ENCODE measurements at places on chromosomes 16 and 17.

- DNase-seq, result no peak
These were observed 19.0 kb downstream of the MAP2K3 start for GRCh38 chr17:21303441-21304065.

DNA sequence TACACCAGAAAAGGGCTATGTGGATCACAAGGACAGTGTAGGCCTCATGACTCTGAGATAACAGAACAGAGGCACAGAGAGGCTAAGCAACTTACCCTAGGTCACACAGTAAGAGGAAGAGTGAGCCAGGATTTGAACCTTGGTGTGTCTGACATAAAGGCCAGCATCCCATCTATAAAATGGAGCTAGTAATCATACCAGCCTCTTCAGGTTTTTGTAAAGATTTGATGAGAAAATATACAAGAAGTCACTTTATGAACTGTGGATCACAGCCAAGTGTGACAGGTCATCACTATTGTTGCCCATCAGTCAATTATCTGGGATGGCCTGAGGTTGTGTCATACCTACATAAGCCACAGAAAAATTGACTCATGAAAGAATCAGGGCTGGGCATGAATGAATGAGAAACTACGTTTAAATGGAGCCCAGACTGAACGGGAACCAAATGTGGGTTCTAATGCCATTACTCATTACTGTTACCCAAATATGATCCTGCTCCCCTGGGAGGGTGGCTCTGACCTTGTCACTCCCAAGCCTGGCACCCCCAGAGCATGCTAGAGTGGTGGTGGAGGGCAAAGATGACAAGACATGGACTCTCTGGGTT is 21.0 kb downstream of the FBXO39 start:
- DNase-seq, result peak; percentile 5

DNA sequence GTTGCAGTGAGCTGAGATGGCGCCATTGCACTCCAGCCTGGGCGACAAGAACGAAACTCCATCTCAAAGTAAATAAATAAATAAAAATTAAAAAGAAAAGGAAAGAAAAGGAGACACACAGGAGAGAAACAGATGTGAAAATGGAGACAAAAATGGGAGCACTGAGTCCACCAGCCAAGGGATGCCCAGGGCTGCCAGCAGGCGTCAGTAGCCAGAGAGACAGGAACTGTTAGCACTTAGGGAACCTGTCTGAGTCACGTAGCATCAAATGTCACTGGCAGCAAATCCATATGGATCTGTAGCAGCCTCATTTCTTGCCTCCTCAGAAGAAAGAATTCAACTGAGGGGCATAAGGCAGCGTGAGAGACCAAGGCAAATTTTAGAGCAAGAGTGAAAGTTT is 79.7 kb downstream of the CYLD start:
- DNase-seq, result no peak

DNA sequence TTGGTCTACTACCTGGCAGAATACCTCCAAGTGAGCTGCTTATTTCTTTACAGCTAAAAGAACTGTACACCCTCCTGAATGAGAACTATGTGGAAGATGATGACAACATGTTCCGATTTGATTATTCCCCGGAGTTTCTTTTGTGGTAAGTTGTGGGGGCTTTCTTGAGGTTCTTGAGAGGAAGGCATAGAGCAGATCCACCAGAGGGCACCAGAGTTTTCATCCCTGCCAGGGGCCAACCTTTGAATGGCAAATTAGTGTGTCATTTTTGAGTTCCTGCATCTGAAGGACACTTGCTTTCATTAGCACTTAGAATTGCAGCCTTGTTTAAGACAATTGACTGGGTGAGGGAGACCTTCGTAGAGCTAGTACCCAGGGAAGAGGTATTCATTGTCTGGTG is 35.0 kb downstream of the NMT1 start:
- DNase-seq, result no peak

GRCh38 chr16:9136596-9136995 is 45.2 kb downstream of the HAPSTR1 start:
- no peak for DNase-seq

DNA sequence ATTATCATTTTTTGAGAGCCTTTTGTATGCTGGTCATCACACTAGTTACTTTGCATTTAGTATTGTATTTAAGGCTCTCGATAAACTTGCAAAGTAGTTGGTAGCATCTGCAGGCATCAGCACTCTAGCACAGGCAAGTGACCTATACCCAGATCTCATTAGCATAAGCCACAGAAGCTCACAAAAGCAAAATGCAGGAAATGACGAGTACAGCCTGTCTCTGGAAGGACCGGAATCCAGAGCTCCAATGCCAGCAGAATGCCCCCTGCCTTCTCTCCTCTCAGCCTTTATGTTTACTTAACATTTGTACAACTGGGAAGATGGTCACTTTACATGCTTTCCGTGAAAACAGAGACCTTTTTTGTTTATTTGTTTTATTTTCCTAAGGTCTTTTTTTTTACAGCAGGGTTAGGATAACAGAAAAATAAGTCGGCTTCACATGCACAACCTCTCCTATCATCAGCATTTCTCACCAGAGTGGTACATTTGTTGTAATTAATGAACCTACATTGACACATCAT is 45.4 kb upstream of the MYOCD start:
- no peak for DNase-seq

- DNase-seq, result no peak
These were observed 87.5 kb upstream of the WSB1 start for GRCh38 chr17:27206447-27206846.

GRCh38 chr17:17691468-17692263 is 10.4 kb downstream of the RAI1 start:
- DNase-seq, result no peak

GRCh38 chr17:628089-628941 is 86.3 kb downstream of the VPS53 start:
- no peak for DNase-seq

DNA sequence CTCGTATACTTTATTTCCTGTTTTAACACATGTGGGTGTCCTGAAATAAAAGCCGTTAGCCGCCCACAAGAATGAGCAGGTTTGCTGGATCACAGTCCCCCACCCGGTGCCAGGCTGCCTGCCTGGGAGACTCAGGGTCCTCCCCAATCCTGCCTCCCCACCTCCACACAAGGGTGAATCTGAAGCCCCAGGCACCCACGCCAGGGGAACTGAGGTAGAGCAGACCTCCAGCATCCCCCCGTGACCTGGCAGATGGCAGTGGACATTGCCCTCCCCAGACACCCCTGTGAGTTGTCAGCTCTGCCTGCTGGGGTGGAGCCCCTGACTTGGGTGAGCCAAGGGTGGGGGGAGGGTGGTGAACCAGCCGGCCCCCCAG is 114.8 kb downstream of the METRNL start:
- no peak for DNase-seq

GRCh38 chr17:64773836-64774761 is 112.0 kb upstream of the SMURF2 start:
- DNase-seq, result no peak

DNA sequence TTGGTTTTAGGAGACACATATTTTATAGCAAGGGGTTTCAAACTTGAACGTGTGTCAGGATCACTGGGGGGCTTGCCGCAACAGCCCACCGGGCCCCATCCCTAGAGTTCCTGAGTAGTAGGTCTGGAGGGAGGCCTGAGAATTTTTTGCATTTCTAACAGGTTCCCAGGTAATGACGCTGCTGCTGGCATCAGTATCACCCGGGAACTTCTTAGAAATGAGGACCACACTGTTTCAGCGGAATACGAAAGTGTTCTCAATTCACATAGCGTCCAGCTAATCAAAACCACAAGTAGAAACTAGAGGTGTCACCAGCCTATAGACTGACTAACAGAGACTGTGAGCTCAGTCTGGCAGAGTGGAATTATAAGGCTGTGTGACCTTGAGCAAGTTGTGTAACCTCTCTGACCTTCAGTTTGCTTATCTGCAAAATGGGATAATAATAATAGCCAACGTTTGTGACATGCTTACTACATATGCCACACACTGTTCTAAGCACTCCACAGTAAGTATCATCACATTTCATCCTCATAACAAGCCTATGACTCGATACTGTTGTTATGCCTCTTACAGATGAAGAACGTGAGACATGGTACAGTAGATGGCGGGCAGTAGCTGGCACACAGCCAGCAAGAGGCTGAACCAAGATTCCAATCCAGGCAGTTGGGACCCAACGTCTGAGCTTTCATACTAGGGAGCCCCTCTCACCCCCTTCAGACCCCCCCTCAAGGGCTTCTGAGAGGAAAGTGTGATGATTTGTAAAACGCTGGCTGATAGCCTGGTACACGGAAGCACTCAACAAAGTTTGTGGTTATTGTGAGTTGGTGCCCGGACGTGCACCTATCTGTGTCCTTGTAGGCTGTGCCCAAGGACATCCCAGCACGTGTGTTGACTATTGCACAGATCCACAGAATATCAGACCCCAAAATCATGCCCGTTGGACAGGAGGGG is 4.6 kb upstream of the ICAM2 start:
- peak; percentile 67 for DNase-seq
